ENCODE measurements at places on chromosomes 5 and 9. TPM values are rescaled to one million over a fixed set of nuclear protein-coding genes. Genes with fewer than 3 reads are reported as not detected.
A peak's percentile ranks its signal among the peaks of the same experiment; 100 is the strongest.

GRCh38 chr5:14281746-14282181 is 138.6 kb downstream of the TRIO start:
- ATAC-seq: peak; percentile 71

RANBP17 gene
- total RNA-seq: not detected

NUDCD2 gene
- total RNA-seq: 55.7 TPM

LCNL1 gene
- not detected for total RNA-seq

Measured in activated T-helper 17 cell treated with anti-CD3 and anti-CD28 coated beads, Interleukin-2, amount 50 U/mL, for 72 hours (primary cell).